ENCODE measurements at places on chromosomes 7 and 10. TPM values are rescaled to one million over a fixed set of nuclear protein-coding genes. Genes with fewer than 3 reads are reported as not detected.
A peak's percentile ranks its signal among the peaks of the same experiment; 100 is the strongest.

Gene PRPS1L1
- total RNA-seq = not detected

Gene EVX1
- total RNA-seq = not detected

Gene DNAJC12
- total RNA-seq = 2.3 TPM

Gene GNA12
- 35.8 TPM for total RNA-seq

Gene TMEM213
- not detected for total RNA-seq

Gene TMEM176A
- 19.9 TPM for total RNA-seq

Gene GRID1
- total RNA-seq = 5.0 TPM

Gene HECW1
- 0.10 TPM for total RNA-seq

Gene CPED1
- 31.6 TPM for total RNA-seq

Gene C10orf95
- 27.5 TPM for total RNA-seq

Gene SYT15
- 50.6 TPM for total RNA-seq

- DNase-seq = no peak
These were observed 12.7 kb downstream of the FBXW4 start for GRCh38 chr10:101682172-101682825.

- no peak for DNase-seq
These were observed 5.3 kb downstream of the NEUROG3 start for GRCh38 chr10:69567920-69568319.

- DNase-seq = no peak
These were observed 193.5 kb upstream of the SP8 start for GRCh38 chr7:20980232-20980631.

DNA sequence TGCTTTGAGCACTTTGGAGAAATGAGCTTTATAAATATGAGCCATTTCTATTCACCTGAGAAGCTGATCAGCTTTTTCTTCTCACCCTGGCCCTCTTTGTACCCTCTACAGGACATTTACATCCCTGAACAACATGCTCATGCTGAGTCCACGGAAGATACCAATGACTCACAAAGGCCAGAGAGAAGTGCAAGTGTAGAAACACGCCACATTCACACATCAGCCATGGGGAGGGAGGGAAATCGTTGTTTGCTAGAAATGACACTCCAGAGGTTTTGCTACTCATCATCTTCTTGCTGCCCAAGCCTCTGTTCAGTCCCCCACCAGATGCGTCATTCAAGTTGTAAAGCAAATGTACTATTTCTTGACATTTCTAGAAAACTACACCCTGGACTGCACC is 2.8 kb upstream of the UCN3 start:
- no peak for DNase-seq

- DNase-seq = peak; percentile 79
These were observed 107.1 kb downstream of the ABLIM1 start for GRCh38 chr10:114550756-114551635.

- DNase-seq = no peak
These were observed 10.1 kb upstream of the MET start for GRCh38 chr7:116661865-116662264.

DNA sequence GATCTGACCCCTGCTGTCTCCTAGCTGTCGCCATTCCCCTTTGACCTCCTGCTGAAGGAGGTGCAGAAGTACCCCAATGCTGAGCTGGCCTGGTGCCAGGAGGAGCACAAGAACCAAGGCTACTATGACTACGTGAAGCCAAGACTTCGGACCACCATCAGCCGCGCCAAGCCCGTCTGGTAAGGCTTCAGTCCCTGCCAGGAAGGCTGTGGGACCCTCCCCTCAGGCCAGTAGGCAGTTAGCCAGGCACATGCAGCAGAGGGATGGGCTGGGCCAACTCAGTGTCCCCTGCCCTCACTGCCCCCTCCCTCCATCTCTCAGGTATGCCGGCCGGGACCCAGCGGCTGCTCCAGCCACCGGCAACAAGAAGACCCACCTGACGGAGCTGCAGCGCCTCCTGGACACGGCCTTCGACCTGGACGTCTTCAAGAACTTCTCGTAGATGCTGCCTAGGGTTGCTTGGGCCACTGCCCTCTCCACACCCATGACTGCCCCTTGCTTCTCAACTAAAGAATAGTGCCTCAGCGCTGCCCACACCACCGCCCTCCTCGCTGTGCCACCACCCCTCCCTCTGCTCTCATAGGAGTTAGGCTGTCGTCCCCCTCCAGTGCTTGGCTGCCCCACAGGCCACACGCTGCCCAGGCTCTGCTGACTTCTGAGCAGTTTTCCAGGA is 41.0 kb upstream of the ZMIZ2 start:
- peak; percentile 72 for DNase-seq

- no peak for DNase-seq
These were observed 17.4 kb downstream of the PRKRIP1 start for GRCh38 chr7:102413611-102414010.

DNA sequence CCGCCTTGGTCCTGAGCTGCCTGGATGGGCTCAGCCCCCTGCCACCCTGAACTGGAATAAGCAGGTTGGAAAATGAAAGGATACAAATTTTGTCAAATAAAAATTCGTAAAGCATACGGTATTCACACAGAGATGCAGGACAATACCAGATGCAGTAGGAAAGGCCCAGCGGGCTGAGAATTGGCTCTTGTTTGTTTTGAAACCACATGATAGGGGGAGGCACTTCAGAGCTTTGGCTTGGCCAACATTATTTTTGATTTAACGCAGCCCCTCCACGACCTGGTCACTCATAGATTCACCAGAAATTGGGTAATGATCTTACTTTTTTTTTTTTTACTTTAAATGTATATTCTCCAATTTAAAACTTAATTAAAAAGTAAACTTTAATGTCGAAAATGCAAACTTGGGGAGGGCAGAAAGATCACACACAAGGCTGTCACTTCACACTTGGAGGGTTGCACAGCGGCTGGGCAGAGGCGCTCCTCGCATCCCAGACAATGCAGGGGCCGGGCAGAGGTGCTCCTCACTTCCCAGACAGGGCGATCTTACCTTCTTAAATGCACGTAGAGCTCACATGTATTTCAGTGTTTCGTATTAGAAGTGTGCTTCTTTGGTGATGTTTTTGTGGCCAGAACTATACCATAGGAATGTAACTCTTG is 17.8 kb upstream of the INSIG1 start:
- peak; percentile 10 for DNase-seq

DNA sequence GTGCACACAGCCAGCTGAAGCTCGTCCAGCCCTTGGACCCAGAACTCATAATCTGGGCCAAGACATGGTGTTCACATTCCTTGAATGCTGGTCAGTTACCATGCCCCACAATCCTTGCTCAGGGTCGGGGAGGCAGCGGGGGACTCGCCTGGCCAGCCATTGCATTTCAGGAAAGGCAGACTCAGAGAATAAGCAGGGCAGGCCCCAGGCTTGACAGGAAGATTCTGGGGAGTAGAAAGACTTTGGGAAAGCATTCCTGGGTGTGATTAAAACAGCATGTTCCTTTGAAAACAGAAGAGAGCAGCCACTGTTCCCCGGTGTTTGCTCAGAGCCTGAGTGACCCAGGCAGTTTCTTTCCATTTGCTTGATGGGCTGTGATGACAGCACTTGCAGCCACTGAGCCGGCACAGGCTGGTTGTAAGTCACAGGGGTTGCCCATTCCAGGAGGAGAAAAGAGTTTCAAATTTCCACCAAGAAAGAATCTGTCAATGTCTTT is 473.7 kb downstream of the TYW1 start:
- DNase-seq = no peak

GRCh38 chr10:133090101-133090500 is 2.4 kb downstream of the ADGRA1 start:
- peak; percentile 67 for DNase-seq

DNA sequence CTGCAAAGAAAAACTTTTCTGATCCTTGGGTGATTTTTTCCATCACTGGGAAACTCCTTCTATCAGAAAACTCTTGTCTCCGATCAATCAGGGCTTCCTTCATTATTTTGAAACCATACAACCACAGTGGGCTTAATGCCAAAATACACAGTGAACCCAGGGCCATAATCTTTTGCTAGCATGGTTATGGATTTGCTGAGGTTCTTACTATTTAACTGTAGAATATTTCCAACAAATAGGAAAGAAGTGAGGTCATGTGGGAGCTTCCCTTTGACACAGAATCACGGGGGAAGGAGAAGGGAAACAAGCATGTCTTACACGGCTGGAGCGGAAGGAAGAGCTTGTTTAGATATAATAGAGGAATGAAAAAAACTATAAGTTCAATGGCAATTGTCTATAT is 1241.7 kb downstream of the REEP3 start:
- DNase-seq = no peak

- DNase-seq = no peak
These were observed 9.7 kb downstream of the CD36 start for GRCh38 chr7:80648031-80648600.

DNA sequence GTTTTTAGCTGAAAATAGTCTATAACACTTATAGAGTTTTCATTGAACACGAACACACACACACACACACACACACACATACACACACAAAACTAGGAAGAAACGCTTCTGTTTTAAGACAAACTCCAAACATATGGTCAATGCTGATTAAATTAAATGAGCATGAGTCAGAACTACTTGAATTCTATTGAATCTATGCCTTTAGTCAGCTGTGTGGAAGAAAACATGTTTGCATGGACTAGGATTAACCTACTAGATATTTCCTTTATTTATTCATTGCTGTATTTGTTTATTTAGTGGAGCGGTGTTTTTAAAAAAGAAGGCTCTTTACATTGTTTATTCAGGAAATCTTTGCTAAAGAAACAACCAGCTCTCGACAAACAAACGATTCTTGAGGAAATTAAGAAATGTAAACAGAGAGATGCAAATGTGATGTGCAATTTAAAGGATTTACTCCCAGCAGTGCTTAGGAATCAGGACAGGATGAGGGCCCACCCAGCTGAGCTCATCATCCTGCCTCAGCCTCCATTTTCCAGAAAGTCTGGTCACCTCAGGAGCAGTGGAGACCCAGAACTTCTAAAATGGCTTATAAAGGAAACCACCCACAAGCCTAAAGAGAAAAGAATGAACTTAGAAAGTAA is 83.2 kb downstream of the PDE1C start:
- no peak for DNase-seq

- no peak for DNase-seq
These were observed 577.1 kb downstream of the CALN1 start for GRCh38 chr7:71835056-71835455.

GRCh38 chr10:44306762-44307161 is 78.1 kb downstream of the CXCL12 start:
- no peak for DNase-seq

DNA sequence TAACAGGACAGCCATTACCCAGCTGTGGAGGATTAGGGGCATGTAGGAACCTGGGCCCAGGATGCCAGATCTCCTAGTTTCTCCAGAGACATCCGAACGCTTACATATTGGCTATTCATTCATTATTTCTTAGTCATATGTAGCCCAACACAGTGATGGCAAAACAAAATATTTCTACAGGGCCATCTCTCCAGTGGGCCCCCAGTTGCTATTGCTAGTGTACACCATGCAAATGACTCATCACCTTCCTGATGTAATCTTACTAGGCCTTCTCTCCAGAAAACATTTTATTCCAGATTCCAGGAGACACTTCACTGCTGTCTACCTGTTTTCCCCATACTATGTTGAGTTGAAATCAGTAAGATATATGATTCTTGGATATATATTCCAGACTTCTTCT is 201.7 kb downstream of the PLXDC2 start:
- DNase-seq = no peak

- DNase-seq = no peak
These were observed 143.4 kb upstream of the EGR2 start for GRCh38 chr10:62959553-62959952.

GRCh38 chr10:4094751-4095150 is 309.7 kb upstream of the KLF6 start:
- no peak for DNase-seq

DNA sequence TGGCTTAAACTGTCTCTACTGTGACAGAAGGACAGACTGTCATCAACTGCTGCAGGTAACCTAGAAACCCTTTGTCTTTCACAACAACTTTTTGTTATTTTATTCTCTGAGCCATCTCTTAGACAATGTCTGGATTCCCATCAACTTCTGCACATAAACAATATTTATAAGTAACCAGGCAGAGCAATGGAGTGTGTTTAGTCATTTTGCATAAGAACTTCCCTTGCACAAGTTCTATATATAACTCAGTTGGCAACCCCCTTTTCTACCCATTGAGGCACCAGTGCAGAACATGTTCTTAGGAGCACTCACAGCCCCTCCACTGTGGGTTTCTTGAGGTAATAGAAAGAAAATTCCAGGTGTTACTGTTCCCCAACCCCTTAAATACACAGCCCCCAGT is 65.0 kb upstream of the IL6 start:
- no peak for DNase-seq

GRCh38 chr10:58919927-58920654 is 256.4 kb upstream of the PHYHIPL start:
- no peak for DNase-seq

DNA sequence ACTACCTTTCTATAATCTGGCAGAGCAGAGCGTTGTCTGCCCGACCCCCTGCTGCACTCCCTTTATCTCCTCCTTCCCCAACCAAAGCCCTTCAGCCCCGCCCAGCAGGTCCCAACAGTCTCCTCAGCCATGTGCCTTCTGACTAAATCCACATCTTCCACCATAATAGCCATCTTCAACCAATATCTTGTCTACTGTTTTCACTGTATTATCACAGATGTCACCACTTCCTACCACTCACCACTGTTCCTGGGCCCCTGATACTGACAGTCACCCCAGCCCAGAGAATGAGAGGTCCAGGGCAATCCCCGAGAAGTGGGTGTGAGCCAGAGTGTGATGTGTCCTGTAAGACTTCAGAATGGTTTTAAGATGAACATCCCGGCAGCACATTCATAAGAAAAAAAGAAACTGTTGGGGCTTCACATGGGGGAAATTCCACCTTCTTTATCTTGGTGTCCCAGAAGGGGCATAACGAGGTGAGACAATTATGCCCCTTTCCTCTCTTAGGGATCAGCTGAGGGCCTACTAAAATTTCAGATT is 25.3 kb downstream of the CCDC6 start:
- no peak for DNase-seq

- DNase-seq = no peak
These were observed 29.2 kb downstream of the CACNA2D1 start for GRCh38 chr7:82414389-82414788.

DNA sequence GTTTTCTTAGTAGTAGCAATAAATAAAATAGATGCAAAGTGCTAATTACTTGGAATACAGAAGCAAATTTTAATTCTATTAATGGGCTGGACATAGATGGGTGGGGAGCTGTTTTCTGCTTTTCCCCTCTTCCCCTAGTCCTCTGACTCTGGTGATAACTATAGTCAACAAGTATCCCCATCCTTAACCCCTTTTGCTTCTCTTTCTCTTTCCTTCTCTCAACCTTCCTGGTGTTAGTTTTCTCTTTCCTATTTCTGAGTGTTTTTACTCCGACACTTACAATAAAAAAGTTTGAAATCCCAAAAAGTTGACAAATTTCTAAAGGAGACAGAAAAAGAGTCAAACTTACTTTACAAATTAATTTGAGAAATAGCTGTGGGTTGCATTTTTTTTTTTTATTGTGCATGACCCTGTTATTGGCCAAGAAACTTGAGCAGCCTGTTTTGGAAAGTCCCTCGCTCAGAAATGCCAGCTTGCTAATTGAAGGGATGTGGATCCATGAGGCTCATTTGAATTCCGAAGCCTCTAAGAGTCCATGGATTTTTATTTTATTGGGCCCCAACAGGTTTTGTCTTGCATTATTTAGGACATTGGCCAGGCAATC is 2.4 kb downstream of the FAS start:
- no peak for DNase-seq

GRCh38 chr7:151249732-151250072 is 1.2 kb upstream of the SMARCD3 start:
- DNase-seq = peak; percentile 80

- no peak for DNase-seq
These were observed 4.1 kb downstream of the ARMC3 start for GRCh38 chr10:22931948-22932347.
